A549 treated with RU486 at 1 μM for 4 hours (cell line): ENCODE measurements at places on chromosomes 4 and X. TPM values are rescaled to one million over a fixed set of nuclear protein-coding genes. Genes with fewer than 3 reads are reported as not detected.

The HPSE gene
- total RNA-seq, result 1.1 to 1.8 TPM (median 1.3 TPM) in 5 replicates

The NLGN4X gene
- total RNA-seq, result not detected in 5 replicates

The ARMCX1 gene
- total RNA-seq, result 0.19 to 0.51 TPM (median 0.43 TPM) in 5 replicates

The CXCL1 gene
- total RNA-seq, result 10.8 to 15.6 TPM (median 11.7 TPM) in 5 replicates

The SLC7A11 gene
- total RNA-seq, result 15.2 to 33.5 TPM (median 32.5 TPM) in 5 replicates

The FGD1 gene
- 5.7 to 8.4 TPM (median 6.2 TPM) in 5 replicates for total RNA-seq

The P2RY4 gene
- 0.06 TPM in 1 of 5 replicates, not detected in the others for total RNA-seq
